ENCODE measurements at places on chromosomes 7 and 10.
A peak's percentile ranks its signal among the peaks of the same experiment; 100 is the strongest.

GRCh38 chr10:44864051-44864450 lies 47.1 kb upstream of the TMEM72 start:
- DNase-seq: peak; percentile 34

GRCh38 chr10:117300671-117301070 lies 59.8 kb downstream of the SLC18A2 start:
- DNase-seq: no peak

DNA sequence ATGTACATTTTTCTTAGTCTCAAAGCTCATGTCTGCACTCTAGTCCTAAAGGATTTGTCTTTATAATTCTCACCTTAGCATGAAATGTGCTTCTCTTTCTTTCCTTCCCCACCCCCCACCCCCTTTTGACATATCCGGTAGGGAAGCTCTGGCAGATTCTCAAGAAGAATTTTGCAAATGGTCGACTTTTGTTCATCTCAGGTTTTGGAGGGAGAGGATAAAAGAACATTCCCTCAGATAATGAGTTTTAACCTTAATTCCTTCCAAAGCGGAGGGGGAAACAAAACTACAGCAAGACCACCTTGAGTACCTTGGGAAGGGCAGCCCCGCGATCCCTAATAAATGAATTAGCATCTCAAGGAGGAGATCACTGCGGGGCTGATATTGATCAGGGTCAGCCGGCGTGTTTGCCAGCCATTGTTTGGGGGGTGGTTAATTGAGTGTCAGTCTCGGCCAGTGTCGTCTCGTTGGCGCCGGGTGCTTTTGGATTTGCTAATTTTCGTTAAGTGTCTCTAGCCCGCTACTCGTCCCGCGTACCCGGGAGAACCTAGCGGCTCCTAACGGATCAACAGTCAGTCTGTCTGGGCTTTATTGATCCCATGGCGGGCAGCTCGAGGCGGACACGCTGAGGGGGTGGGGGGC lies 874 bp upstream of the BAMBI start:
- peak; percentile 36 for DNase-seq

DNA sequence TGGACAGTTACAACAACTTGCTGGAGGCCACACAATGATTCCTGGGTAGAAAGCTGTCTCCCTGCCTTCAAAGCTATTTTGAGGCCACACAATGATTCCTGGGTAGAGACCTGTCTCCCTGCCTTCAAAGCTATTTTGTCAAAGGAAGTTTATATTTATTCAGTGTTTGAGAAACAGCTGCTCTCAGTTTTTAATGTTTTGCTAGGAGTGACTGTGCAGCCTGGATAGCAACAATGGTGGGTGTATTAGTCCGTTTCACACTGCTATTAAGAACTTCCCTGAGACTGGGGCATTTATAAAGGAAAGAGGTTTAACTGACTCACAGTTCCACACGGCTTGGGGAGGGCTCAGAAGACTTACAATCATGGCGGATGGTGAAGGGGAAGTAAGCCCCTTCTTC lies 3.9 kb upstream of the SGPL1 start:
- DNase-seq: no peak

GRCh38 chr7:30682212-30683083 lies at the start of gene CRHR2:
CRHR2 (minus strand) TSS chr7:30682456; CDS start chr7:30682280, 176 bp downstream.
- DNase-seq: peak; percentile 59
